ENCODE measurements at places on chromosomes 16 and 17. TPM values are rescaled to one million over a fixed set of nuclear protein-coding genes. Genes with fewer than 3 reads are reported as not detected.
A peak's percentile ranks its signal among the peaks of the same experiment; 100 is the strongest.

DNA sequence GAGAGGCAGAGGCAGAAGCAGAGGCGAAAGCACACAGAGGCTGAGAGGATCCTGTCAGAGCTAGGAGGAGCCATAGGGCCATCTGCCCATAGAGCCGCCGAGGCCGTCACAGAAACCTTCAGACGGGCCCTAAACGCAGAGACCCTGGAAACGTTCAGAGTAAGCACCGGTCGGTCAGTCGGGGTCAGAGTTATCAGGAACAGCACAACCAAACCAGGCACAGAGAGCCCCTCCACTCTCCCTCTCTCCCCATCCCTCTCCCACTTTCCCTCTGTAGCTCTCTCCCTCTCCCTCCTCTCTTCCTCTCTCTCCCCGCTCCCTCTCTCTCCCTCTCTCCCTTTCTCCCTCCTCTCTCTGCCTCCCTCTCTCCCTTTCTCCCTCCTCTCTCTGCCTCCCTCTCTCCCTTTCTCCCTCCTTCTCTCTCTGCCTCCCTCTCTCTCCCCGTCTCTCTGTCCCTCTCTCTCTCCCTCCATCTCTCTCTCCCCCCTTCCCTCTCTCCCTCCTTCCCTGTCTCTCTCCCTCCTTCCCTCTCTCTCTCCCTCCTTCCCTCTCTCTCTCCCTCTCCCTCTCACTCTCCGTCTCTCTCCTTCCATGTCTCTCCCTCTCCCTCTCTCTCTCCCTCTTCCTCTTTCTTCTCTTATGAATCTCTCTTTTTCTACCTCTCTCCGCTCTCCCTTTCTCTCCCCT lies 138.9 kb downstream of the C16orf95 start:
- peak; percentile 50 for DNase-seq

- DNase-seq, result no peak
Observed at GRCh38 chr16:48619547-48619946, 9.6 kb upstream of the N4BP1 start.

- no peak for DNase-seq
Observed at GRCh38 chr16:79099716-79100115, 500.8 kb downstream of the MAF start.

GRCh38 chr17:44414394-44415155 lies 25.1 kb upstream of the ITGA2B start:
- DNase-seq, result no peak

GRCh38 chr16:85153656-85154091 lies 41.4 kb upstream of the CIBAR2 start:
- no peak for DNase-seq

DNA sequence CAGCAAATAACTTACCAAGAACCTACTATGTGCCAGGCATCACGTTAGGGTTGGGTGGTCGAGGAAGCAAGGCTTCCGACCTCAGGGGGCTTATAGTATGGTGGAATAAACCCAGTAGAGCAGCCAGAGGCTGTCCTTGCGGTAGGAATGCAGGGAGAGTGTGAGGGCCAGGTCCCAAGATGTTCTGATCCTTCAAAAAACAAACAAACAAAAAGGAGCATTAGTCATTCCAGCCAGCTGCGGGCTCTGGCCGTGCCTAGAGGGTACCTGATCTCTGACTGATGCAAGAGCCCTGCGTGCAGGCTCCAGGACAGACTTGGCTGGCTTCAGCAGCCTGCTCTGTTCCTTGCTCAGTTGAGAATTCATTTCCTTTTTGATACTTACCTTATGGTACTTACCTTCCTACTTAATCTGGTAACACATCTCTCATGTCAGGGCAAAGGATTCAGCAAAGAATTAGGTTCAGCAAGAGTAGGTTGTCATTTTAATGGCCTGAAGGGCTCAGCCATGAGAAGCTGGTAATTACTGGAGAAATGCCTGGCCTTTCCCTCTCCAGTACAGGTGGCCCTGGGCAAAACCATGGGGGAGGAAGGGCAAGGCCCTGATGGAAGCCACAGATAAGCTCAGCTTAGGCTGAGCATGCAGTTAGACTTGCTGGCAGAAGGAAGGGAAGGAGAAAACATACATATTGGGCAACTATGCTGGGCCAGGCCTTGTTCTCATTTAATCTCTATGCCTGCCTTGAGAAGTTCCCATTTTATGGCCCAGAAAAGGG lies 18.4 kb downstream of the CYB5D2 start:
- no peak for DNase-seq

GRCh38 chr17:5826384-5826783 lies 242.1 kb upstream of the NLRP1 start:
- no peak for DNase-seq

DNA sequence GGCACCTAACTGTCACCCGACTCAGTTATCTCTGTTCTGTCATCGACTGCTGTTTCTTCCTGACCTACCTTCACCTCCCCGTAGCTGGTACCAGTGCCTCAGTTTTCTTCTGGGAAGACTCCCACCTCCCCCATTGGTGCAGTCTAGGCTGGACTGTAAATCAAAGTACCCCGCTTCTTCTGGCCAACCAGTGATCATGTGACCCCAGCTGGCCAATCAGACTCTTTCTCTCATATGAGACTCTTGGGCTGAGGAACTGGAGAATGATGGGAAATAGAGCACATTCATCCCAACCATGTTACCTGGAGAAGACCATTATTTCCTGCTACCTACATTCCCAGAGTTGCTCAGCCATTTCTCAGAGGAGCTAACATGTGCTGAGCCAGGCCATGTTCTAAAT lies 20.6 kb upstream of the LONP2 start:
- no peak for DNase-seq

DNA sequence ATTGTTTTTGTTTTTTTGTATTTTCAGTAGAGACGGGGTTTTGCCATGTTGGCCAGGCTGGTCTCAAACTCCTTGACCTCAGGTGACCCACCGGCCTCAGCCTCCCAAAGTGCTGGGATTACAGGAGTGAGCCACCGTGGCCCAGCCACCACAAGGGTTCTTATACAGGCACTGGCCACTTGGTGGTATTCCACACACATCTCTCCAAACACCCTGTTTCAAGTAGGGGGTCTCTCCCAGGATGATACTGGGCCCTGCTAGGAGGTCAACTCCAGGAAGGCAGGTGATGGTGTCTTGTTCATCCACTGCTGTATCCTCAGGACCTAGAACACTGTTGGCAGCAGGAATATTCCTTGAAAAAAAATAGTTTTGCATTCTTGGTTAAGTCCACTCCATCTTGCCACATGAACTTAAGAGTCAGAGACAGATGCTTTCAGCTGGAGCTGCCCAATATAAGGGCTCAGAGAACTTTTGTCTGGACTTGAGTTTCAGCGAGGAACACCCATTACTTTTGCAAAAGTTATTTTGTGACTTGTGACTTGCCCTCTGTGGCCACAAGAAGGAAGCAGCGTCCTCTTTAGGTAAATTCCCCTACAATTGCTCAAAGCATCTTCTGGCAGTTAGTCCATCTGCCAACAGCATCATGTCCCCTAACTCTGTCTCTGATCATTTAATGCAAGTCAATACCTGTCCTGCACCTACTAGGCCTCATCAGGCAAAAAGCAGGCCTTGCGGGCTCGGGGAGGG lies 7.4 kb upstream of the EEF2K start:
- no peak for DNase-seq

DNA sequence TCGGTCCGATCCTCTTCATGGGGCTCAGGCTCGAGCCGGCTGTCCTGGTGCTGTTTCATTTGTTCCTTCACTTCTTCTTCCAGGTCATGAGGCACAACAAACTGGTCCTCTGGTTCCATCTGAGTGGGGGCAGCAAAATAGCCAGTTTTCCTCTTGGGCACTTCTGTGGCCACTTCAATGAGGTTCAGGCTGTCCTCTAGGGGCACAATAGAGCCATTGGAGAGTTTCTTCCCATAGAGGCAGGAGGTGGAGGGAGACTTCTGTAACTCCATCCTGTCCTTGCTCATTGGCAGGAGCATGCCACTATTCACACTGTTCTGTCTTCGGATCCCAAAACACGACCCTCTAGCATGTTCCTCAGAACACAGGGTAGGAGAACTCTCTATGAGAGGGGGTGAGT lies 22.9 kb downstream of the MARVELD3 start:
- no peak for DNase-seq

DNA sequence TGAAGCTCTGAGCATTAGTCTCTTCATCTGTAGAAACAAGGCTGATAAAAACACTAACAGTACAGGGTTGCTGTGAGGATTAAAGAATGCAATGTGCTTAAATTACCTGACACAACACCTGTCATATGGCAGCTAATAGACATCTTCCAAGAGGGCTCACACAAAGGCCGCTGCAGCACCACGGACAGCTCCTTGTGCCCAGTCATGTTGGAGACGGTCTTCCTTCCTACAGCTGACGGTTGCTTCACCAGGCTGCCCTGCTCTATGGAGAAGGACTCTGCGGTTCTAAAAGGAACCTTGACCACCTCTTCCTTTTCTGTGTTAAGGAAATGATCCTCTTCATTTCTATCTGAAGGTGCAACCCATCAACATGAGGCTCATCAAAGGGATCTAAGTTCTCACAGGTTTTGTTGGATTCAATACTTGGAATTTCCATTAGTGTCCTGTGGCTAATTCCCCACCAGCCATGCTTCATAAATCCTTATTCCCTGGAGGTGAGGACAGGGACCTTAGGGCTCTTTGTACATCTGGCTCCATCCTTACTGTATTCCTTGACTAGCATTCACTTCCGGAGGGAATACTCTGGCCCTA lies 138.9 kb upstream of the CES5A start:
- no peak for DNase-seq

- no peak for DNase-seq
Observed at GRCh38 chr17:82920150-82920549, 80.3 kb upstream of the ZNF750 start.

DNA sequence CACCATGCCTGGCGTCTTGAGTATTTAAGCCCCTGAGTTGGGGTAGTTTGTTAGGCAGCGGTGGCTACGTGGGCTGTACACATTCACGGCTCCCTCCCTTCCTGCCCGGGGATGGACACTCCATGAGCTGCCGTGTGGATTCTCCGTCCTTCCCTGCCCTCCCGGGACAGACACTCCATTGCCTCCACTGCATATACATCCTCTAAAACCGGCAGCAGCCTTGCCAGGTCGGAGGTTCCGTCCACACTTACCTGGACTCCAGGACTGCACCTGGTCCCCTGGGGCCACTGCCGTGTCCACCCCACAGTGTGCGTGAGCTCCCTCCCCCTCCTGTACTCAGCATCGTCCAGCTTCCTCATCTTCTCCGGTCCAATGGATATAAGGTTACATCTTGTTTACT lies 3.5 kb upstream of the SPATA2L start:
- peak; percentile 68 for DNase-seq

DNA sequence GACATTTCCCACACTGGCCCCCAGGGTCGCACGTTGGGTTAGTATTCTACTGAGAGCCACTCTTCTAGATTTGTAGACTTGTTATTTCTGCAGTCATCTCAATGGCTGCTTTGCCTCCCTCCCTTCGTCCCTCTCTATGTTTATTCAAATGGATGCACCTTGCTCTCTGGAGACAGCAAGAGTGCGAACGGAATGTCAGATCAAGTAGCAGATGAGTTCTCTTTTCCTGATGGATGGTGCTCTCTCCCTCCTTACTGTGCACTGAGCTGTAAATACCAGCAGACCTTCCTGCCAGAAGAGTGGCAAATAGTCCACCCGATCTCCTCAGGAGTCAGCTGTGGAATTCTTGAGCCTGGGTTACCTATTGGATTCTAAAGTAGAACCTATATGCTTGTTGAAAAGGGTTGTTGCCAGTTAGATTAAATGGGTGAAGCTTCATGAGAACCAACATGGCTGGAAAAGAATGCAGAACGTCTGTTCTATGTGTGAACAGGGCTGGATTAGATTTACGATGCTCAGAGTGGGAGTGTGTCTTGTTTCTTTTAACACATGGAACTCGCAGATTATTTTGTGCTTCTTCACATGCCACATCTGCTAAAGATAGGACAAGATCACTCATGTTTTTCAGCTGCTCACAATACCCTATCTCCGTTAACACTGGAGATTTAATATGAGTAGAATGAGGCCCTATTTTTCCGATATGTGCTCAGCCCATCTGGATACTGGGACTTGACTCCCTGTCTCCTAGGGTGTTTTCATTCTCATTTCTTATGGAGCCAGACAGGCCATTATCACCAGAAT lies 6.1 kb downstream of the GNAO1 start:
- no peak for DNase-seq

DNA sequence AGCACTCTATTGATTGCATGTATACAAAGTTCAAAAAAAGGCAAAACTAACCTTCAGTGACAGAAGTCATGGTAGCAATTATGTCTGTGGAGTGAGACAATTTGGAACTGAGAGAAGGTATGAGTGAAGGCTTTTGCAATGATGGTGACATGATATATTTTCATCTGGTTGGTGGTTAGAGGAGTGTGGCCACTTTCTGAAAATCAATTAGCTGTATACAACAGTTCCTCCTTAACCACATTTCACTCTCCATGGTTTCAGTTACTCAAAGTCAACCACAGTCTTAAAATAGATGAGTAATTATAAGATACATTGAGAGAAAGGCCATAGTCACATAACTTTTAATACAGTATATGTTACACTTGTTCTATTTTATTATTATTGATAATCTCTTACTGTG lies 26.2 kb downstream of the ADAMTS18 start:
- no peak for DNase-seq

- DNase-seq, result peak; percentile 37
Observed at GRCh38 chr17:56326001-56326359, 172.7 kb downstream of the ANKFN1 start.

- DNase-seq, result no peak
Observed at GRCh38 chr16:65655802-65656201, 533.9 kb upstream of the CDH11 start.

Gene CMTM3
- 13.8 TPM for polyA plus RNA-seq

Gene BAIAP2
- 44.5 TPM for polyA plus RNA-seq

Gene OR1F1
- polyA plus RNA-seq, result not detected

Gene KRTAP29-1
- polyA plus RNA-seq, result not detected

Gene MRM1
- 12.4 TPM for polyA plus RNA-seq
